ENCODE measurements at places on chromosomes 4 and X.

DNA sequence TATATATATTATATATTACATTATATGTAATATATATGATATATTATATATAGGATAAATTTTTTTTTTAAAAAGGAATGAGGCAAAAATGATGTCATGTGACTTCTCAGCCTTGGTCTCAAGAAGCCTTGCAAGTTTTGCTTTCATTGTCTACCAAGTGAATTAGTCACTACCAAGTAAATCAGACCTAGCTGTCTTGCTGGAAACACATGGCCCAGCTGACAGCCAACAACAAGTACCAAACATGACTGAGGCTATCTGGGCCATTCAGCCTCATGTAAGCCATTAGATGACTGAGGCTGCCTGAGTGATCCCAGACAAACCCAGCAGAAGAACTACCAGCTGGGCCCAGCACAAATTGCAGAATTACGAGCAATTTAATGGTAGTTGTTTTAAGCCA, 44.9 kb downstream of the HAND2 start:
- DNase-seq: no peak

DNA sequence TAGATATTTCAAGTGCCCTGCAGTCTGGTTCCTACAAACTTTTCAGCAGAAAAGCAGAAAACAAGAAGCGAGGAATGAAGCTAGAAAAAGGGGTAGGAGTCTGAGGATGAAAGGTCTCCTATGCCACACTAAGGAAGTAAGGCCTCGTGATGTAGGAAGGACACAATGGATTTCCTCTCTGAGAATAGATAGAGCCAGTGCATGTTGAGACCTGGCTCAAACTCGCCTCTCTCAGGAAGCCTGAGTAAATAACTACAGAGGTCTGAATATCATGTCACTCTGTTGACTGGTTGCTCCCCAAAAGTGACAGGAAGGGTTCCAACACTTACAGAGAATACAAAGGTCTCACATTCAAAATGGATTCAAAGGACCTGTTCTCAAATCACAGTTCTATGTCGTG, 93.3 kb downstream of the GRIA3 start:
- no peak for DNase-seq

GRCh38 chr4:40656201-40656863, 26.7 kb upstream of the RBM47 start:
- no peak for DNase-seq

DNA sequence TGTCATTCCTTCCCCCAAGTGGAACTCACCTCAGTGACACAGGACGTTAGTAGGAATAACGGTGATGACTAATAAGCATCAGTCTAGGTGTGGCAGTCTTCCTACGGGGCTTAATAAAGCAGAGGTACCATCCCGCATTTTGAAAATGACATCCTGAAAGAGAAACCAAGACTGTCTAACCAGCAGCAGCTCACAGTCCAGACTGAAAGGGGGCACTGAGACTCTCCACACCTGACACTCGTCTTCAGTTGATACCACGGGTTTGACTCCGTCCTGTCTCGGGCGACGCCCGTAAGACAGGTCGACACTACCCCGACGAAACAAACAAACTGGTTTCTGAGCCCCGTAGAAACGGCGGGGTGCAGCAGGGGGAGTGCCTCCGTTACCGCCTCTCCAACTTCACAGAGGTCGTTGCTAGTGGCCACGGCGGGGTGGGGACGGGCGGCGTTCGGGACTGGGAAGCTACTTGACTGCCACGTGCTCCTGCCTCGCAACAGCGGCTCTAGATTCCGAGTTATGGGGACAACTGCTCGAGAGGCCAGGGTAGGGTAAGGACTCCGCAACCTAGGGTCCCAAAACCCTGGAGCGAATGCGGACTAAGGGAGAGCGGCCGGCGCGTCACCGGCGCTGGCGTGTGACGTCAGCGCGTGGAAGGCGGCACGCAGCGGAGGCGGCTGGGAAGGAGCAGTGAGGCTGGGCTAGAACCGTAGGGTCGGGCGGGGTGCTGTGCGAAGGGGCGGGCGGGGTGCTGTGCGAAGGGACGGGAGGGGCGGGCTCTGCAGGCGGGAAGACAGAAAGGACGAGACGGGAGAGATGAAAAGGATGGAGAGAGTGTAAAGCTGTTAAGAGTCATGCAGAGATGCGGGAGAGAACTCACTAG, at the start of gene NEK1:
Gene NEK1 (minus strand): TSS at position 593 of the 880 bp plus-strand sequence. CDS start 9,953 bp downstream, outside the sequence.
- DNase-seq: peak; percentile 91

DNA sequence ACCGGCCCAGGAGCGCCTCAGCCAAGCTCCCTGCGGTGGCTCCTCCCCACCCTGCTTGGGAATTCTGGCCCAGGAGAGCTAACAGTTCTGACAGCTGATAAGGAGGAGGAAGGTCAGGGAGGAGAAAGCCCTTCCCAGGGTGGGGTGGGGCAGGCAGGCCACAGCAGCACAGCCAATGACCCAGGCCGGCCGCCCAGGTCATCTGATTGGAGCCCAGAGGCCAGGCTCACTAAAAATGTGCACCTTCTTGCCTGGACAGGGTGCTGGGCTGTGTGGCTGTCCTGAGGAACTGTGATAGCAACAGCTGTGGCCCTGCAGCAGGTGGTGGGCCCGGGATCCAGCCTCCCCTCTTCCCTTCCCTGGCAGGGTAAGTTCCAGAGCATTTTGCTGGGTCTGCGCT, 17.2 kb upstream of the SH3TC1 start:
- DNase-seq: no peak
